Stimulated activated CD4-positive, alpha-beta T cell treated with anti-CD3 and anti-CD28 coated beads, Interleukin-15, amount 100 ng/mL, for 48 hours (primary cell): ENCODE measurements at places on chromosomes 16 and 17.
A peak's percentile ranks its signal among the peaks of the same experiment; 100 is the strongest.

DNA sequence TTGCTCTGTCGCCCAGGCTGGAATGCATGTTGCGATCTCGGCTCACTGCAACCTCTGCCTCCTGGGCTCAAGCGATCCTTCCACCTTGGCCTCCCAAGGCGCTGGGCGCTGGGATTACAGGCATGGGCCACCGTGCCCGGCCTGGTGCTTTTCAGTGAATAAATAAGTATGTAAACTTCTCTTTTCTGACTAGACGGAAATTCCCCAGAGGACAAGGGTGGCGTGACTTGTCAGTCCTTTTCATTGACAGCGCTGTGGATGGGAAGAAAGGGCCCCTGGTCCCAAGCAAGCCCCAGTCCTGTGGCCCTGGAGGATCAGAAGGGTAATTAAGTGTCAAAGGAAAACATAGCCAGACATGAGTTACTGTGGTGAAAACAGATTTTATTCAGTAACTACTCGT is 9.6 kb upstream of the SPN start:
- DNase-seq, result no peak

DNA sequence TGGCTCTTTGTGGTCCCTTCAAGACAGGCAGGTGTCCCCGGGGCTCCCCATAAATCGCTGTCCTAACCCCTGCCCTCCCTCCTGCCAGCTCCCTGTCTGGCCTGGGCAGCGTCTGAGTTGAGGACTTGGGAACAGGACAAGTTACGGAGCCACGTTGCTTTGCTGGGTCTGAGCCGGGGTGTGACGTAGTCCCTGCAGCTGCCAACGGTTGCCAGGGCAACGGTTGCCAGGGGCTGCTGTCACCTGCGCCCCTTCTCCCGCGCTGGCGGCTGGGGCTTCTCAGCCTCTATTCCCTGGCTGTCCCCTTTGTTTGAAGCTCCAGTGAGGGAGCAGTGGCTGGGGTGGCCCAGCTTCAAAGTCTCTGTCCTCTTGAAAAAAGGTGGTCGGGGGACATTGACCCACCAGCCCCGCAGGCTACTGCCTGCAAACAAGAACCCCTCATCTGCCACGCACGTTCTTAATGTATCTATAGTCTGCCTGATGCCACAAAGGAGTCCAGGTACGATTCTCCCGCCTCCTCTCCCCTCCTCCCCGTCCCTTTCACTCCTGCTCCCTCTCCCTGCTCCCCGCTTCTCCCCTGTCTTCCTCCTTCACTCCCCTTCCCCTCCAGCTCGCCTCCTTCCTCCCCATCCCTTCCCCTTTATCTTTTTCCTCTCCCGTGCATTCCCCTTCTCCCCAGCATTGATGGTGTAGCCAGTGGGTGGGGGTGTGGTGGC is 10.9 kb downstream of the ADGRG1 start:
- DNase-seq, result no peak

GRCh38 chr17:9894231-9894630 is 10.8 kb downstream of the RCVRN start:
- no peak for DNase-seq

- DNase-seq, result no peak
These were observed 5.7 kb upstream of the HOXB2 start for GRCh38 chr17:48550502-48551213.

GRCh38 chr16:8736123-8736668 is 61.2 kb downstream of the TMEM186 start:
- DNase-seq, result no peak

- DNase-seq, result no peak
These were observed 3.7 kb downstream of the TMEM204 start for GRCh38 chr16:1537138-1537577.

DNA sequence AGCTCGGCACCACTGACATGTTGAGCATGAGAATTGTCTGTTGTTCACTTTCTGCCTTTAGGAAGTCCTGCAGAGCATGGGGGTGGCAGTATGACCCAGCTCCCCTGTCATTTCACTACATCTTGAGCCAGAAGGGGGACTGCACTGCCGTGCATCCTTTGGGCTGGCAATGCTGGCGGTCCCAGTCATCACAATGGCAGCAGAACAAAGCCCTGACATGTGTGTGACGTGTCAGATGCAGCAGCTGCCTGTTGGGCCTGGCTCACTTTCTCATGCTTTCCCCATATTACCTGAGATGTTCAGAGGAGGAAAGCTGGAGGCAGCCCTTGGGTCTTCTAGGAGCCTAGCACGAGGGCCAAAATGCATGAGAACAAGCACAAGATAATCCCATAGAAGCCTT is 6.3 kb upstream of the ABAT start:
- no peak for DNase-seq

GRCh38 chr17:72176516-72176851 is 55.7 kb downstream of the SOX9 start:
- DNase-seq, result no peak

DNA sequence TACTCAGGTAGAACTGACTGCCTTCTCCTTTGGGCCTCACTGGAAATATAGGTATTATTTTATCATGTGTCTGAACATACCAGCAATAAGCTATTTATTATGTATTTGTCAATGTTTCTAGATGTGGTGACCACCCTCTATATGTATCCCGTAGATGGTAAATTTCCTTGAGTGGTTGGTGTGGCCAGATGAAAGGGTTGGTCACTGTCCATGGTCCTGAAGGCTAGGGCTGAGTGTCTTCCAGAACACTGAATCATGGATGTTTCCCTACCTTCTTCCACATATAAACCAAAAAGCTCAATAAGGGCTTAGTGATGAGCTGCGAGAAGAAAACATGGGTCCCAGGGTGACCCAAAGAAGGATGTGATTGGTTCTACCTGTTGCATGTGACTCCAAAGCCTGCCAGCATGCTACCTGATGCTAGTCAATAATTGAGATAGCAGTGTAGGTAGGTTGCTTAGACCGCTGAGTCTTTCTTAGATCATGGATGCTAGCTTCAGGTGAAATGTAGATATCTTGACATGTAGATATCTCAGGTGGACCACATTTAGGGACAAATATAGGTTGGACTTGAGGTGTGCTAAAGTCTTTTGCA is 150.3 kb downstream of the ASIC2 start:
- DNase-seq, result no peak

DNA sequence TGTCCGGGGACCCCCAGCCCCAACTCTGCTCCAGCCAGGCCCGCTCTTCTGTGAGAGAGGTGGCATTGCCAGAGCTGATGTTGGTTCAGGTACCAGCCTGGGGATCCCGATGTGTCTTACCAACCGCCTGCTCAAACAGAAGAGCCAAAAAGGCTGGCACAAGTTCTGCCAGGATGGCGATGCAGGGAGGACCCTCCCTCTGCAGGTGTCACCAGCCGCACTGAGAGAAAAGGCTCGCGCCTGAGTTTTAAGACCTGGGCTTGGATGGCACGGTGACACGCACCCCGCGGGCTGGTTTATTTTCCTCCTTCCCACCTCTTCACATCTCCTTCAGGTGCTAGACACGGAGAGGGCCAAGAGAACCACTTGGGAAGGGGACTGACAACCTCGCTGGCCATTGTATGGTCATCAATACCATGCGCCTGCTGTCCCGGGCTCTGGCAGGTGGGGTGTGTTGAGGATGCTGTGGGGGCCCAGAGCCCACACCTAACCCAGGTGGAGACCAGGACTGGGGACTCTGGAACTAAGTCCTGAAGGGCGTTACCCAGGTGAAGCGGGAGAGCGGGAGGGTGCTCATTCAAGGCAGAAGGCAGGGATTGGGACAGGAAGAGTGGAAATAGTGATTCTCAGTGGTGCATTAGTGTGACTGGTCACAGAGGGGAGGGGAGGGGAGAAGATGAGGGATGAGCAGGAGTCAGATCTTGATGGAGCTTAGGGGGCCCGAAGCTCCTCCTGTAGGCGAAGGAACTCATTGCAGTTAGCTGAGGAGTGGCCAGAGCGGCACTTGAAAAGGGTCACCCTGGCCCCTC is 16.3 kb downstream of the FOXJ1 start:
- DNase-seq, result no peak

- DNase-seq, result peak; percentile 23
These were observed 27.1 kb upstream of the LASP1NB start for GRCh38 chr17:38898291-38898679.

DNA sequence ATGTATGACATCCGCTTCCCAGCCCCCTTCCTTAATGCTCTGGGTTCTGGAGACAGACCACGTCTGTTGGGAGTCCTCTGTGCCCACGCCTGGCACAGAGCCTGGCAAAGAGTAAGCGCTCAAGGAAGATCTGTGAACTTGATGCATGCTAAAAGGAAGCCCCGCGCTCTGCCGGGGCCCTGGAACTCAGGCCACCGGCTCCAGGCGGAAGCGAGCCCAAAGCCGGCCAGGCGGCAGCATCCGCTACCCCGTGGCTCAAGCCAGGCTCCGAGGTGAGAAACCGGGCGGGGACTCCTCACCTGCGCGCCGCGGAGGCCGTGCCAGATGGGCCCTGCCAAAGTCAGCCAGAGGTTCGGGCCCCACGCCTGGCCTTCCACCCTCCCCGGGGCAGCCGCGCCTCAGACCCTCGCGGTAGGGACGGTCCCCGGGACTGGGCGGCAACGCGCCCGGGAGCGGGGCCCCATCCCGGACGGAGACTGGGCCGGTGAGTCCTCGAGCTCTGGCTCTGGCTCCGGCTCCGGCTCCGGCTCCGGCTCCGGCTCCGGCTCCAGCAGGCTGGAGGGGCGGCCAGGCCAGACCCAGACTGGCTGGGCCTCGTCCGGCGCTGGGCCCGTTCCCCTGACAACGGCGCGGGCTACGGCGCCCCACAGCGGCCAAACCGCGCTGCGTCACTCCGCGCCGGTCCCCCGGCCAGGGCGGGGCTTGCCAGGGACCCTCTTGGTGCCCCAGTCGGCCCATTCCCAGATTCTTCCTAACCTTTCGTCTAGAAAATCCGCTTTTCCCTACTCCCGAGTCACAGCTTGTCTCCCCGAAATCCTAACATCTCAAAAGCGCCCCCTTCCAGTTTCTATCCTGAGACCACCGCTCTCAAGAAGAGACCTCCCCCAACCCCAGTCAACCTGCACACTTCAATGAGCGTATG is at the start of gene ZDHHC1:
Gene ZDHHC1, minus strand, starts transcription at position 606 of the 922 bp plus-strand sequence. CDS start 8,702 bp downstream, outside the sequence.
- DNase-seq, result peak; percentile 19

DNA sequence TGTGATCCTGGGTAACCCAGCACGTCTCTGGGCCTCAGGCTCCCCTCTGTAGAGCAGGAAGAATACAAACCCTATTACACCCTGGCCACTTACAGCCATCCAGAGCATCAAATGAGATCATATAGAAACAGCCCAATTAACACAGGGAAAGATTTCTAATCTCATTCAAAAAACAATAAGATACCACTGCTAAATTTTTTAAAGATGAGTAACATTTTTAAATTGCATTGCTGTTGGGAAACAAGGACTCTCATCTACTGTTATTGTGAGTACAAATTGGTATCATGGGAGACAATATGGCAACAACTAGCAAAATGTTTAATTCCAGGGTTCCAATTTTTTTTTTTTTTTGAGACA is 41.1 kb downstream of the SRL start:
- no peak for DNase-seq

DNA sequence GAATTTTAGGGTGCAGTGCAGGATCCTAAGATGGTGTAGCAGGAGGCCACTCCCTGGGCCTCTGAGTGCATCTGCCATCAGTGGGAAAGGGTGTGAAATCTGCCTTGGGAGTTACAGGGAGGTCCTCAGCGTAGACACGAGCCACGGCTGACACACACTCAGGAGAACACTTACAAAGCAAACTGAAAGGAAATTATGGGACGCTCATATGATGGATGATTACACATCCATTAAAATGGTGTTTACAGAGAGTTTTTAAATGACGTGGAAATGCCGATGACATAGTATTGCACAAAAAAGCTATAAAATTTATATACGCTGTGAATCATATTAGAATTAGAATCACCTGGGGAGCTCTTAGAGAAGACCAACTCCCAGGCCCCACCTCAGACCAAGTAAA is 175.2 kb downstream of the CCDC182 start:
- no peak for DNase-seq

- no peak for DNase-seq
These were observed 19.0 kb downstream of the USP32 start for GRCh38 chr17:60372790-60373483.

- DNase-seq, result no peak
These were observed 71.3 kb downstream of the SOX9 start for GRCh38 chr17:72191921-72192799.

GRCh38 chr16:49556606-49557446 is 183.2 kb downstream of the C16orf78 start:
- DNase-seq, result no peak

GRCh38 chr17:17605729-17606088 is 14.2 kb upstream of the PEMT start:
- DNase-seq, result no peak

GRCh38 chr17:17513626-17514025 is 17.4 kb upstream of the RASD1 start:
- DNase-seq, result no peak

- DNase-seq, result no peak
These were observed 37.2 kb downstream of the CCDC182 start for GRCh38 chr17:57707892-57708291.

GRCh38 chr16:28183484-28183883 is 28.3 kb downstream of the XPO6 start:
- no peak for DNase-seq

- no peak for DNase-seq
These were observed 9.1 kb upstream of the SLC47A2 start for GRCh38 chr17:19725486-19725885.

GRCh38 chr17:19534562-19535149 is 1.0 kb downstream of the SLC47A1 start:
- no peak for DNase-seq

DNA sequence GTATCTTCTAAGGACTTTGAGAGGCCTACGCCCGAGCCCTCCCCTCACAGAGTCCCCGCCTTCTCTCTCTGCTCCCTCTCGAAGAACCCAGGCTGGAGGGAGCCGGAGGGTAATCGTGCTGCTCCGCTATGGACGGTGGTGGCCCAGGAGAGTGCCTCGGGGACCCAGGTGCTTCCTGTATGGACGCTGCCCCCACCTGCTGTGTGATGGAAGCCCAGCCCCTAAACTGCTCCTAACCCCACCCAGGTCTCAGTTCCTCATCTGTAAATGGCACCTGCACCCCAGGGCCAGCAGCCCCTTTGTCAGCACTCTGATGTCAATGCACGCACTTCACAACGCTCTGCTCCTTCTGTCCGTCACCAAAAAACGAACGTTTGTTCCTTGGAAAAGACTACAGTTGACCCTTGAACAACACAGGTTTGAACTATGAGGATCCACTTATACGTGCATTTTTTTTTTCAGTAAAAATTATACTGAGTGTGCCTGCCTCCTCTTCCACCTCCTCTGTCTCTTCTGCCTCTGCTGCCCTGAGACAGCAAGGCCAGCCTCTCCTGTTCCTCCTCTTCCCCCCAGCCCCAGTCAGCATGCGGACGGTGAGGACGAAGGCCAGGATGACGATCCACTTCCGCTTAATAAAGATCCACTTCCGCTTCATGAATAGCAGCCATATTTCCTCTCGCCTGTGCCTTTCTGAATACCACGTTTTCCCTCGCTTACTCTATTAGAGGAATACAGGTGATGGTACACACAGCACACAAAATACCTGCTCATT is 118.3 kb downstream of the BANP start:
- DNase-seq, result no peak

GRCh38 chr17:75260641-75261335 is 618 bp downstream of the GGA3 start:
- peak; percentile 21 for DNase-seq
